ENCODE measurements at places on chromosomes 12 and 14. TPM values are rescaled to one million over a fixed set of nuclear protein-coding genes. Genes with fewer than 3 reads are reported as not detected.

DNA sequence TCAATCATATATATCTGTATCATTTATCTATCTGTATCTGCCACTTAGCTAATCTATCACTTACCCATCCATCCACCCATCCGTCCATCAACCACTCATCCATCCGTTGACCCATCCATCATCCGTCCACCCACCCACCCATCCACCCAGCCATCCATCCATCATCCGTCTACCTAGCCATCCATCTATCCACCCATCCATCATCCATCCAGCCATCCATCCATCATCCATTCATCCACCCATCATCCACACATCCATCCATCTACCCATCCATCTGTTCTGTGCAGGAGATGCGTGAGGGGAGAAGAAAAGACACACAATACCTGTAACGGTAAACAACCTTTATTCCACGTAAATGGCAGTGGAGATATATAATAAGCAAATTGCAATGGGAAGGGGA lies 20.2 kb downstream of the NOC4L start:
- no peak for DNase-seq

DNA sequence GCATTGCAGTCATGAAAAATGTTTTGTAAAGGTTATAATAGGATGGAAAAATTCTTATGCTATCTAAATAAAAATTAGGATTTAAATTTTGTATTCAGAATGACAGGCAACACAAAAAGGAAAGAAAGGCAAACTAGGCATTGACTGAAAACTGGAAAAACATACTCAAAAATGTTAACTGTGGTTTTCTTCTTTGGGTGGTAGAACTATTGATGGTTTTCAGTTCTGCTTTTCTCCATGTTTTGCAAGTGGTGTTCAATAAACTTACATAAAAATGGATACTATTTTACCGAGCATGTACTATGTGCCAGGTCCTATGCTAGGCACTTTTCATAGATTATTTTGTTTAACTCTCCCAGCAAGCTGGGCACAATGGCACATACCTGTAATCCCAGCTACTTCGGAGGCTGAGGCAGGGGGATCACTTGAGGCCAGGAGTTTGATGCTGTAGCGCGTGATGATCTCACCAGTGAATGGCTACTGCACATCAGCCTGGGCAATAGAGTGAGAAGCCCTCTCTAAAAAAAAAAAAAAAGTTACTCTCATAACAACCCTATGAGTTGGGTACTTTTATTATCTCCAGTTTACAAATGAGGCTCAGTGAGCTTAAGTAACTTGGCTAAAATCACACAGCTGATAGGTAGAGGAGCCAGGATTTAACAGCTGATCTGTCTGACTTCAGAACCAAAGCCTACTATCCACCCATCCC lies 26.3 kb upstream of the TCP11L2 start:
- DNase-seq, result no peak

DNA sequence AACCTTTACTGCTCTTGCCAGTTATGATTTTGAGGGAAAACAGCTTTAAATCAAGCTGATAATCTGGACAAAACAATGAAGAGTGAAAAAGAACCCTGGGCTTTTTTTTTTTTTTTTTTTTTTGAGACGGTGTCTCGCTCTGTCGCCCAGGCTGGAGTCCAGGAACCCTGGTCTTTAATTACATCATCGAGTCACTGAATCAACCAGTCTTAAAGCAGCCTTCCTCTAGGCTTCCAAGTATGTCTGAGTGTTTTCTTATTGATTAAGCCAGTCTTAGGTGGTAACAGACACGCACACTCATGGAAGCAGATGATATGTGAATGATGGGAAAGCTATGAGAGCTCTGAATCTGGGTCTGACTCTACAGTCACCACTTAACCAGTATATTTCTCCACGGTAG lies 5.9 kb upstream of the VCPKMT start:
- no peak for DNase-seq

- no peak for DNase-seq
Observed at GRCh38 chr12:42385326-42385841, 59.4 kb downstream of the PPHLN1 start.

GRCh38 chr14:92287987-92288386 lies 35.0 kb upstream of the SLC24A4 start:
- no peak for DNase-seq

SIX1 gene
- 2.3 TPM for total RNA-seq

AMDHD1 gene
- total RNA-seq, result 1.8 TPM

PAPLN gene
- 10.7 TPM for total RNA-seq

GRCh38 chr12:114611145-114612018 lies 72.6 kb downstream of the TBX3 start:
- no peak for DNase-seq

SLC24A4 gene
- total RNA-seq, result 3.5 TPM

- DNase-seq, result no peak
Observed at GRCh38 chr14:52070051-52070431, 1.2 kb upstream of the NID2 start.

DNA sequence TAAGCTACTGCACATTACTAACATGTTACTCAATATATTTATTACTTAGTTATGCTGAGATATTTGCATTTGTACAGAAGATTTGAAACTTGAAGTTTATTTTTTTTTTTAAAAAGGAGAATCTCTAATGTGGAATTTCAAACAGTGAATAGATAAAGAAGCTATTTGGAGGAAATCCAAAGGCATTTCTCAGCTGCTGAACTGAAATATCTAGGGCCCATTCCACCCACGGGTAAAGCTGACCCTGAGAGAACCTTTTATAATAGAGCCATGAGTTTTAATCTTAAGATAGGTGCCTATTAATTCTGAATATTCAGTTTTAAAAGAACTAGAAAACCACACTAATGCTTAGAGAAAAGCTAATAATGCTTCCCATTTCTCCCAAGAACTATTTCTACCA lies 225.4 kb upstream of the CAND1 start:
- DNase-seq, result no peak

DNA sequence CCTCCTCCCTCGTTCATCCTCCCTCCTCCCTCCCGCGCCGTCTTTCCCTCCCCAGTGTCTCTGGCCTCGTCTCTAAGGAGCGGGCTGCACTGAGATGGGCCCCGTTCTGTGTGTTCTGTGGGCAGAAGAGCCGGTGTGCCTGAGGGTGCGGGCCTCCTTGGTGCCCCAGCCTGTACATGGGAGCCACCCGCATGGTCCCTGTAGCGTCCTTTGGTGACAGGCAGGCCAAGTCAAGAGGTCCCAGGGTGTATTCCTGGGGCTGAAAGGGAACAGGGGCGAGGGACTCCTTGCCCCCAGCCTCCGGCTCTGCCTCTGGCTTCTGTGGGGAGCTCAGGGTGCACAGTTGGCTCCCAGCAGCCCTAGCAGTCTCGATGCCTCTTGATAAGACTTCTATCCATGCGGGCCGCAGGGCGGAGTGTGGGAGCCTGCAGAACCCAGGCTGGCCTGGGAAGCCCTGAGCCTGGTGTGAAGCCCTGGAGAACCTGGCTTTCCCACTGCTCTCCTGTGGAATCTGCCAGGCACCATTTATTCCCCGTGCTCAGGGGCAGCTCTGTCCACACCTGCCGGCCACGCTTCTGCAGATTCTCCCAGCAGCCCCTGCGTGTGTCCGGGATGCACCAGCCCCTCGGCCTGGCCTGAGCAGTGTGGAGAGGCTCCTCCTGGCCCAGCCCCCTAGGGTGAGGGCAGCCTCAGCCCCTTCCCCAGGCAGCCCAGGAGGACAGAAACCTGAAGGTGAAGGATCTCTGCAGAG lies 181.3 kb downstream of the KIF26A start:
- DNase-seq, result peak; percentile 31

CHST11 gene
- total RNA-seq, result 46.2 TPM

DNA sequence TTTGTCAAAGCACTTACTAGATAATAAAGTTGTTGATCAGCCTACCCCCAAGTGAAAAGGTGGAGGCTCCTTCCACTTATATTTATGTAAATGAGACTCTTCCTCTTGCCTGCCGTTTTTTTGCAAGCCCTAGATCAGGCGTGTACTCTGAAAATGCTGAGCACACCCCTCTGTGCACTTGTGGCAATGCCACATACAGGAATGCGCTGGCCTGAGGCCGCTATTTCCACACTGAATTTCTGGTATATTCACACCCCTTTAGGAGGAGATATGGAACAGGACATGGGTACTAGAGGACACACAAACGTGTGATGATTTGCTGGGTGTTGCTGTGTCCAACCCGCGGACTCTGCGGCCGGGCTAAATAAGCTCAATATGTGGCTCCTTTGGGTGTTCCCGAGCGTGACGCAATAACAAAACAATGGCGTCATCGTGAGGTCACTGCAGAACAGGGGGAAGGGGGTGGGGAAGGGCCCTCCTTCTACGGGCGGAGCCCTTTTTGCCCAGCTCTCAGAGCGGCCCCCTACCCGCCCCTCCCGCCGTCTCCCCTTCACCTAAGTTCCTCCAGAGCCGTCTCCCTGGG lies 554 bp upstream of the TSPAN31 start:
- DNase-seq, result peak; percentile 80

TEX52 gene
- total RNA-seq, result not detected

GRCh38 chr12:114504311-114504710 lies 98.4 kb upstream of the TBX5 start:
- no peak for DNase-seq

PITPNM2 gene
- 29.9 TPM for total RNA-seq

KLRD1 gene
- 13.6 TPM for total RNA-seq

DNA sequence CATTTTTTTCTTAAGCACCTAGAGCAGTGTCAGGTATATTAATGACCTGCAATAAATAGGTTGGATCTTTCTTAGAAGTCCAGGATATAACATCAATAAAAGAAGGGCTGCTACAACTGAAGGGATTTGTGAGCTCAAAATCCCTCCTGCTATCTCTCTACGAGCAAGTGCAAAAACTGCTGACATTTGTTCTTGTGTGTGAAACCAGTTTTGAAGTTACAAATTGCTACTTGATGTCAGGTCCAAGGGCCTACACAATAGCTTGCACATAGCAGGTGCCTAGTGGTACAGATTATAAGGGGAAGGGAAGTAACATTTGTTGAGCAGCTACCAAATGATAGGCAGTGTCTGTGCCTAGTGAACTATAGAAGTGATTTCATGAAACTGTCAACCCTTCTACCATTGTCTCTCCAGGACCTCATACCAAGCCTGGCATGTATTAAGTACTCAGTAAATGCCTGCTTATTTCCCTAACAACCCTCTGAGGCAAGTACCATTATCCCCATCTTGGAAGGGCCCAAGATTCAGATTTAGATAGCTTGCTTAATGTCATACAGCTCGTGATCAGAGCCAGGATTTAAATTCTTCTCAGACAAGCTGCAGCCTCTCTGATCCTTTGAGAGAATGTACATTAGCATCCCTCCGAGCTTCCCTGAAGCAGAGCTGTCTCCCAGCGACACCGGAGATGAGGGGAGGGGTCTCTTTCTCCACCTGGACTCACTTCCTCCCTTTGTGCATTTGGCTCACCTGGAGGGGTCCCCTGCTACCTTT lies 300.3 kb downstream of the ZFP36L1 start:
- no peak for DNase-seq

PLEKHG7 gene
- total RNA-seq, result 1.6 TPM

DNA sequence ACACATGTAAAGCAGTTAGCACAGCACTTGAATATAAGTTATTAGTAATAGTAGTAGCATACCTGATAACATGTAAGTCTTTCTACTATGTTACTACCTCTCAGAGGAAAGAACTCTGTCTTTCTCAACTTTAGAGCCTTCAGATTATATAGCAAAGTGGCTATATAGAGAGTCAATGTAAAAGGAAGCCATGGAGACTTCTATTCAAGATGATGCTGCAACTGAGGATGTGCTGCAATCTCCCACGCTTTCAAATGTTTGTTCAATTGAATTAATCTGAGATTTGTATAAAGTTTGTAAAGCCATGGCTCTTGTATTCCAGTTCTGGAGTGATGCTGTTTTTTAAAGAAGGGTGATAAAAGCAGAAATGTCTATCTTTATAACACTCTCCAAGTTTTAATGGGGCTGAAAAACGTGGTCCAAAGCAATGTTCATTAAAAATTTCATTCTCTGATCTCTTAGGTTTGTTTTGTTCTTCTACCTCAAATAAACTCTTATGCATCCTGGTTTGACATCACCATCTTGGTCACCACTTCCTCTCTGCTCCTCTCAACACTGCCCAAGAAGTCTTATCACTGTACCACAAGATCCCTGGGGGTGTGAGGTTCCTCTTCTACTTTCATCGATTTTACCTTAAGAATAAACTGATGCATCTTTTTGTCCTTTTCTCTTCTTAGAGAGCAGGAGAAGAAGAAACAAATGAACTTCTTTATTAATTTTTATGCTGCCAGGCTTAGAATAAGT lies 40.6 kb downstream of the C12orf42 start:
- no peak for DNase-seq

DNA sequence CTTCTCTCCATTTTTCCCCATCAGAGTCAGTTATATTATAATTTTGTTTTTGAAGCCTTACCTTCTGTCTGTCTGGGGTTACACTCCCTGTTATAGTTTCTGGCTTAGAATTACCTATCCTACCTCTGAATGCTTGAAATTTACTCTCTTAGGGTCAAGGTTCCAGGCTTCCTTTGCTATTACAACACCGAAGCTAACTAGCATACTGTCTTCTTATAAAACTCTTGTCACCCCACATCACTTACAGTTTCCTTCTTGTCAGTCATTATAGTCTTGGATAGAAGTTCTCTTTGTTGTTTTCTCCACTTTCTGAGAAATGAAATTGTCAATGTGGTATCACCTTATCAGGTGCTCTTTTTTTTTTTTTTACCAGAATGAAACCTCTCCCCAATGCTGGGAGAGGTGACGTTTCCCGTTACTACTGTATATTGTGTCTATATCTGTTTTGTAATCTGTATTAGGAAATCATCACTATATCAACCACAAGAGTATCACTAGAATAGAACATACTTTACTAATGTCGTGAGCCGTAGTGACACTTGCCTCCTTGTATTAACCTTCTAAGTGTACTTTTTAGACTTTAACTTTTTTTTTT lies 69.2 kb upstream of the PSMA6 start:
- DNase-seq, result no peak

DNA sequence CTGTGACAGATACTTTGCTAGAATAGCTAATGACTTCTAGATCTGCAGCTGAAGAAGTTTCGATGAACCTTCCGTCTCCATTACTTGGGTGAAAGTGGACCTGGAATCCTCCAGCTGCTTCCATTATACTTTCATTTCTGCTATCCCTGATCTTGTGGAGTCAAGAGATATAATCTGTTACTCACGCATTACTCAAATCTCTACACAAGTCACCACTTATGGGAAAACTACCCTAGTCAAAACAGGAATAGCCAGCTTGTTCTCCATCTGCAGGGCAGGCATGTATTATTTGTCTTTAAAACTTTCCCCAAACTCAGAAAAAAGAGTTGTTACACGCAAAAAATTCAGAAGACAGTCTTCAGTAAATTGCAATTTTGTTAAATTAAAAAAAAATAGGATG lies 2.8 kb upstream of the KTN1 start:
- no peak for DNase-seq

GRCh38 chr12:55718015-55718414 lies 2.2 kb downstream of the BLOC1S1 start:
- DNase-seq, result no peak

DNA sequence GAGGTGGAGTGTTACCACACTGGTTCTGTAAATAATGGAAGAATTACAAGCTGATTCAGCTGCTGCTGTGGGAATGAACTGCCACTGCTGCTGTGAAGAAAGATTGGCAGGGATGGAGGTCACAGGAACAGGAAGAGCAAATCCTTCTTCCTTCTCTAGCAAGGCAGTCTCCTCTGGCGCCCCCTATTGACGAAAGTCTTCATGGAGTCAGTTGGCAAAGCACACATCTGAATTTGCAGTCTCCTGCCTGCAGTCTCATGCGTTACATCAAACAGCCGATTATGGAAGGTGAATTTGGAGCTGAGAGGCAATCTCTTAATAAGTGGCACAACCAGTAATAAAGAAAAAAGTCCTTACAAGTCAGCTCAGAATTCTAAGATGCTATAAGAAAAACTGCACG lies 106.0 kb upstream of the TMTC1 start:
- DNase-seq, result no peak
